Midbrain (tissue), 1 donor: ENCODE measurements at places on chromosomes 4 and X.

DNA sequence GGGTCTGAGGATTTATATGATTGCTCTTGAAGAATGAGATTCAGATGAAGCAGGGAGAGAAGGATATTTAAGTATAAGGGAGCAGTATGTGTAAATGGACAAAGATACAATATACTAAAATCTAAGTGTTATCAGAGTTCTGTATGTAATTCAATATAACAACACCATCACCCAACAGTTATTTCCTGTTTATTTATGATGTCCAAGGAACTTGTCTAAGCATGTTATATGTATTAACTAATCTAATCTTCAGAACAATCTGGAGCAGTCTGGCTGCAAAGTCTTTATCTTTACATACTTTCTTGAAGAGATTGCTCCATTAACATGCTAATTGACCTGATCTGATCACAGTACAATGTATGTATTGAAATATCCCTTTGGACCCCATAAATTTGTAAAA, 203.8 kb upstream of the WDFY3 start:
- DNase-seq: no peak

- DNase-seq: no peak
Observed at GRCh38 chr4:74840936-74841509, 46.7 kb upstream of the BTC start.

GRCh38 chr4:82423245-82424054, 6.8 kb downstream of the HNRNPDL start:
- no peak for DNase-seq

- DNase-seq: peak; percentile 57
Observed at GRCh38 chr4:64781737-64782326, 372.6 kb upstream of the TECRL start.

DNA sequence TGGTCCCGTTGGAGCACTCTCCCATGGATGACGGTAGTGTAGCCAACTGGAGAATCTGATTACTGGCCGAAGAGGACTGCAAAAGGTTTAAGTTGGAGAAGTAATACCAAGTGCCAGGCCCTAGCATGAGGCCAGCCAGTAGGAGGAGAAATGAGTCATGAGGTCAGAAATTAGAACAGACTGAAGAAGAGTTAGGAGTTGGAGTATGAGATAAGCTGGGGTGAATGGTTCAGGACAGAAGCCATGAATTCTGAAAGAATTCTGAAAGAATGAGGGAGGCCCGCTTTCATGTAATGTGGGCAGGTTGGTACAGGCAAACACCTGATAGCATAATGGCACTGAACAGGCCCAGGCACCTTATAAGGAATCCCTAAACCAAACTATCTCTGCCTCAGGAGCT, 18.4 kb upstream of the STK26 start:
- no peak for DNase-seq

GRCh38 chrX:13581554-13581953, 12.2 kb downstream of the EGFL6 start:
- no peak for DNase-seq

- DNase-seq: no peak
Observed at GRCh38 chr4:85152480-85152879, 186.0 kb upstream of the WDFY3 start.

- no peak for DNase-seq
Observed at GRCh38 chr4:67556436-67556835, 2.1 kb upstream of the STAP1 start.

DNA sequence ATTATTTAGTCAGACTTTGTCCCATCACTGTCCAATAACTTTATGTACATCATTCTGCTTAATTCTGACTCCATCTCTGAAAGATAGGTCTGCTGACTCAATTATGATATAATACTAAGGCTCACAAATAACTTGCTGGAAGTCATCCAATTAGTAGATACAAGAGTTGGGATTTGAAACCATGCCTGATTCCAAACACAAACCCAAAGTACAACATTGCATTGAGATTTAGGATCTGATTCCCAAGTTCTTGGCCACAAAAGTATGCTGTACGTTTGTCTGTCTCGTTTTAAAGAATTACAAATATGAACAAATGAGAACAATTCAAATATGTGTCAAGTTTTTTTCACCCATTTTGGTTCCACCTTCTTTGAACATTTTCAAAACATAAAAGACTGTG, 108.8 kb downstream of the AMELX start:
- no peak for DNase-seq

- no peak for DNase-seq
Observed at GRCh38 chrX:120136840-120137239, 21.1 kb upstream of the RHOXF1 start.

DNA sequence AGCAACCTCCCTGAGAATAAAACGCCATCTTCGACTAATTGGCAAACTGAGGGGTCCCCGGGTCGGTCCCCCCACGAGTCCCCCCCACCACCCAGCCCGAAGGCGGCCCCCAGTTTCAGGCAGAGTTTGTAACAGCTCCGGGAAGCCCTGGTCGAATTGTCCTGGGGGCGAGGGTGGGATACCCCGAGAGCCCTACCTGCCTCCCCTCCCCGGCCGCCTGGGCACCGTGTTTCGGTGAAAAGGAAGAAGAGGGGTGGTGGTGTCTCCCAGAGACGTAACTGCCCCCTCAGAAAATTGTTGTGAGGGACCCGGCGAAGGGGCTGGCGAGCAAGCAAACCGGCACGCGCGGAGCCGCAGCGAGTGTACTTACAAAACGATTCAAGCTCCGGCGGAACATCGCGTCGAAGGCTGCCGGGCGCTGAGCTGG, 1.2 kb downstream of the ATP11C start:
- no peak for DNase-seq

GRCh38 chrX:111507933-111508332, 3.5 kb upstream of the SERTM2 start:
- DNase-seq: no peak

GRCh38 chrX:36083256-36083655, 163.7 kb downstream of the CFAP47 start:
- DNase-seq: no peak

DNA sequence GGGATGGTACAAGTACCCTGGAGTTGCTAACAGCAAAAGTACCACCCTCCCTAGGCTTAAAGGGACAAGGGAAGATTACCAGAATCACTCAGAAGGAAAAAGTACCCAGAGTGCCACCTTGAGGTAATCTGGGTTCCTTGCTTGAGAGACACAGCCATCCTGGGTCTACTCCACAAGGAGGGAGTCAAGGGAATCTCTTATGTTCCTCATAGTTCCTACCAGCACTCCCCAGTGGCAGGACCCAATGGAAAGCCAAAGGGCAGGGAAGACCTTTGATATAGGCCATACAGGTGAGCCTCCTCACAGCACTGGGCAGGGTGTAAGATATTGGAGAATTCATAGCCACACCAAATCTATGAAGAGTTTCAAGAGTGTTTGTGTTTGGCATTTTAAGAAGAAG, 5.7 kb downstream of the IL2 start:
- DNase-seq: no peak

DNA sequence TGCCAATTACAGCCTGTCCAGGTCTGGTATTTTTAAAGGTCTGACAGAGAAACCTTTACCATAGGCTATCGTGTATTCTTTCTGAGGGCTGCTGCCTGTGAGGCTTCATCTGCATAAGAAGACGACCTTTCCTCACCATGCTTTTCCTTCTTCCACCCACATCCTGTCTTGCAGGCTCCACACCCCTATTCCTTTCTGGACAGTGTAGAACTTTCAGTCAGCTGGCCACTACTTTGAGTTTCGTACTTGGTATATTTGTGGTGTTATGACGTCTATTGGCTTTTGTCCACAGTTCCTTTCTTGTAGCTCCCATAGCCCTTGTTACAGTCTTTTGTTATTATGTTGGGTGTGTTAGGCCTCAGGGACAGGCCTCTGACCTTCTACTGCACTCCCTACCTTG, 311.4 kb downstream of the RAPGEF2 start:
- DNase-seq: no peak

DNA sequence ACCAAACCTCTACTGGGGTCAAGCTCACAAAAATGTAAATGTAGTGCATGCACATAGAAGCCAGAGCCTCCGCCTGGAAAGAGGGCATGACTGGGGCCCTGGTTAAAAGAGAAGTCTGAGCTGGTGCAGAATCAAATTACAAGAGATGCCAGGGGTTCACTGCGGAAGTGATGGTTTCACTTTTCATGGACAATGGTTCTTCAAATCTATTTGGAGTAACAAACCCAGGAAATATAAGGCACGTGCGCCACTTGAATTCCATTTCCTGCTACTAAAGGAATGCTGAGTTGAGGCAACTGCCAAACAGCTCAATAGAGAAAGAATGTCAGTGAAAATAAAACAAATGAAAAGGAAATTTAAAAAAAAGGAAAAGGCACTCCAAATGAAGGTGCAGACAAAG, 79.8 kb downstream of the FUNDC1 start:
- DNase-seq: peak; percentile 2

DNA sequence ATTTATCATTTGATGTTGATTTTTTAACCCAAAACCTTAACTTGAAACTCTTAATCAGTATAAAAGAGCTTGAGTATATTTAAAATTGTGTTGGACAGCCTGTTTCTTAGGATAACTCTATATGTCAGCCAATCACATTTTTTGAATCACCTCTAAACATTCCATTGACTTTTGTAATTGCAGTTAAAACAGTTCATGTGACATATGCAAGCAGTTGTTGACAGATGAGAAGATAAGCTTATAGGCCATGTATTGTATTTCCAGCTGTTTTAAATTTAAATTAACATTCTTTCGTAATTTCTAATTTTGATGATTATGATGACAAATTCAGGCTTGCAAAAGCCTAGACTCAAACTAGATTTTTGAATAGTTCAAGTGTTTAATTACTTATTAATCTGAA, 17.4 kb downstream of the VEGFC start:
- no peak for DNase-seq

DNA sequence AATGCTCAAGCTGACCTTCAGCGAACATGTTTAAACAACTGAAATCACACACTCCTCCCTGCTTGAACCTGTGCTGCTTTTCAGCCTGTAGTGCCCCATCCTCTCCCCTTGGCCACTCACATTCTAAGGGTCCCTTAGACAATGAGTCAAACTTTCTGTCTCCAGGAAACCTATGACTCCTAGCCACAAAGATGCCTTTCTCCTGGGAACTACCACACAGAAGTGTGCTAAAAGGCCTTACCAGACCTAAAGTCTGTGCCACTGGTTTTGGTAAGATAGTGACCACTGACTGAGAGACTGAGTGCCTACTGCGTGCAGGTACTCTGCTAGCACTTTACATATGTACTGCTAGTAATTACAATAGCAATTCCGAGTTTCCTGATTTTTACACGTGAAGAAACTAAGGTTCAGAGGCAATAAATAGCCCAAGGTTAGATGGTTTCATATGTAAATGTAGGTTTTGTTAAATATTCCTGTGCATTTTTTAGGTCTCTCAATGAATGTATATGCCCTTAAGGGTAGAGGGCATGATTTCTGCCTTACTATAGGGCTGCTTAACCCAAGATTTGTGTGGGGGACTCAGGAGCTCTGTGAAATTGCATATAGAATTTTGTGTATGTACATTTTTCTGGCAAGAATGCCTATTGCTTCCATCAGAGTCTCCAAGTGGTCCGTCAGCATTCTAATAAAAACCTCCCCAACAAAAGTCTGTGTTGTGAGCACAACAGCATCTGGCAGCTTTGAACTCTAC, 71.1 kb downstream of the NSG1 start:
- DNase-seq: no peak

GRCh38 chr4:16583764-16584163, 314.7 kb downstream of the LDB2 start:
- DNase-seq: no peak

GRCh38 chr4:38230821-38231563, 270.8 kb downstream of the PTTG2 start:
- no peak for DNase-seq
